Aorta (tissue), 5 donors: ENCODE measurements at places on chromosomes 4 and X. TPM values are rescaled to one million over a fixed set of nuclear protein-coding genes. Genes with fewer than 3 reads are reported as not detected.
A peak's percentile ranks its signal among the peaks of the same experiment; 100 is the strongest.

GRCh38 chr4:100826067-100826466, 308.2 kb upstream of the EMCN start:
- H3K27me3 ChIP-seq = no peaks in the 10 kb centered on the region
- H3K27ac ChIP-seq = no peak overlapping the region
- no peak overlapping the region for H3K4me3 ChIP-seq
- DNase-seq = no peak
- H3K4me1 ChIP-seq = no peaks in the 10 kb centered on the region
- no peaks in the 10 kb centered on the region for H3K36me3 ChIP-seq

SPATA4 gene
- total RNA-seq = not detected

NAP1L2 gene
- total RNA-seq = 7.2 TPM

- H3K4me3 ChIP-seq = no peak overlapping the region
- DNase-seq = no peak
- peak overlapping the region; percentile 86 for H3K27ac ChIP-seq
- no peaks in the 10 kb centered on the region for H3K4me1 ChIP-seq
Observed at GRCh38 chrX:103539695-103540094, 20.4 kb upstream of the RAB40A start.

DNA sequence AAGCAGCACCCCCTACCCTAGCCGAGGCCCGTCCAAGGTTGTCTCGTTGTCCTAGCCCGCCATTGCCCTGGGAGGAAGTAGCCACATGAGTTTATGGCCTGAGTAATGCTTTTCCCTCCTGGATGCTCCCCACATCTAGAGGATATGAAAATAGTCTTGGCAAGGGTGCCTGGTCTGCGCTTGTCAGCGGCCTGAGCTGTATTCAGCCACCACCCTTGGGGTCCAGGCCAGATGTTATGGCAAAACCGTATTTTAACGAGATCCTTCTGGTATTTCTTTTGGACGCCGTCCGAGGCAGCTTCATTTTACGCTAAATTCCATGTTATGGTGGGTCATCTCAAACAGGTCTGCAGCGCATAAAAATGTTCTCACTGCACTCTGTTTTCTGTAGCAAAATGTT, 89.3 kb downstream of the GPR143 start:
- H3K4me3 ChIP-seq = no peak overlapping the region
- H3K27ac ChIP-seq = no peak overlapping the region
- no peaks in the 10 kb centered on the region for H3K36me3 ChIP-seq

UCHL1 gene
- total RNA-seq = 37.5 TPM

DNA sequence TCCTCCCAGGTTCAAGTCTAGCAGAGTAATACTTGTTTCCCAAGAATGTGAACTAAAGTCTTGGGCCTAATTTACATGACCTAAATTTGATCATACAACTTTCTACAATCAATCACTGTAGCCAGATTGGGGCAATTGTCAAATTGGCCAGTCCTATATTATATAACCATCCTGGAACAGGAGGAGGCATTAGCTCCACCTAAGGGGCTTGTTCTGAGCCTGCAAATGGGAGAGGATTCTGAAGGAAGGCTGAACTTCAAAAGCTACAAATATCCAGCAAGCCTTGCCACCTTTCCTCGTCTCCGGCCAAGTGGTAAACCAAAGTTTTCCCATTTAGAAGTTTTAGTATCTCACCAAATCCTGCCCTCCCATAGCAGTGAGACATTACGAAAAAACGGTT, 1289.6 kb upstream of the TENM3 start:
- H3K27me3 ChIP-seq = no peaks in the 10 kb centered on the region
- DNase-seq = no peak
- no peak overlapping the region for H3K4me3 ChIP-seq
- H3K27ac ChIP-seq = no peak overlapping the region

GRCh38 chr4:98567611-98568010, 90.8 kb downstream of the TSPAN5 start:
- H3K27me3 ChIP-seq = no peaks in the 10 kb centered on the region
- H3K27ac ChIP-seq = no peak overlapping the region
- no peaks in the 10 kb centered on the region for H3K36me3 ChIP-seq
- no peak overlapping the region for H3K4me3 ChIP-seq
- DNase-seq = no peak

GRCh38 chr4:173752610-173753230, 222.7 kb upstream of the HAND2 start:
- H3K27ac ChIP-seq = no peak overlapping the region
- no peaks in the 10 kb centered on the region for H3K36me3 ChIP-seq
- DNase-seq = peak; percentile 38
- H3K4me3 ChIP-seq = no peak overlapping the region

ETDB gene
- total RNA-seq = not detected

DNA sequence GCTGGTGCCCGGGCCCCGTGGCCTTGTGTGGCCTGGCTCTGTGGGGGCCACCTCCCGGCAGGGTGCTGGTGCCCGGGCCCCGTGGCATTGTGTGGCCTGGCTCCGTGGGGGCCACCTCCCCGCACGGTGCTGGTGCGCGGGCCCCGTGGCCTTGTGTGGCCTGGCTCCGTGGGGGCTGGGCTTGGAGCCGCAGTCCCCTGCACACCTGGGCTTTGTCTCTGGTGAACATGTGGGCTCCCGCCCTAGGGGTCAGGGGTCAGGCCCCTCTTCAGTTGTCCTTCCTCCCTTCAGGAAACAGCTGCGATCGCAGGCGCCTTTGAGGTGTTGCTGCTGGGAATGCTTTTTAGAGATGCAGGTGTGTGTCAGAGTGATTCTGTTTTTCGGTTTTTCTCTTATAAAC, 17.2 kb downstream of the UVSSA start:
- H3K36me3 ChIP-seq = no peaks in the 10 kb centered on the region
- no peak overlapping the region for H3K4me3 ChIP-seq
- no peaks in the 10 kb centered on the region for H3K27me3 ChIP-seq
- no peaks in the 10 kb centered on the region for H3K4me1 ChIP-seq
- DNase-seq = peak; percentile 55

- no peak overlapping the region for H3K27ac ChIP-seq
- H3K4me3 ChIP-seq = no peak overlapping the region
- no peak for DNase-seq
- no peaks in the 10 kb centered on the region for H3K27me3 ChIP-seq
- peaks cover 3% of the 10 kb centered on the region for H3K4me1 ChIP-seq
- H3K36me3 ChIP-seq = no peaks in the 10 kb centered on the region
Observed at GRCh38 chr4:144579411-144580030, 66.4 kb upstream of the HHIP start.

DNA sequence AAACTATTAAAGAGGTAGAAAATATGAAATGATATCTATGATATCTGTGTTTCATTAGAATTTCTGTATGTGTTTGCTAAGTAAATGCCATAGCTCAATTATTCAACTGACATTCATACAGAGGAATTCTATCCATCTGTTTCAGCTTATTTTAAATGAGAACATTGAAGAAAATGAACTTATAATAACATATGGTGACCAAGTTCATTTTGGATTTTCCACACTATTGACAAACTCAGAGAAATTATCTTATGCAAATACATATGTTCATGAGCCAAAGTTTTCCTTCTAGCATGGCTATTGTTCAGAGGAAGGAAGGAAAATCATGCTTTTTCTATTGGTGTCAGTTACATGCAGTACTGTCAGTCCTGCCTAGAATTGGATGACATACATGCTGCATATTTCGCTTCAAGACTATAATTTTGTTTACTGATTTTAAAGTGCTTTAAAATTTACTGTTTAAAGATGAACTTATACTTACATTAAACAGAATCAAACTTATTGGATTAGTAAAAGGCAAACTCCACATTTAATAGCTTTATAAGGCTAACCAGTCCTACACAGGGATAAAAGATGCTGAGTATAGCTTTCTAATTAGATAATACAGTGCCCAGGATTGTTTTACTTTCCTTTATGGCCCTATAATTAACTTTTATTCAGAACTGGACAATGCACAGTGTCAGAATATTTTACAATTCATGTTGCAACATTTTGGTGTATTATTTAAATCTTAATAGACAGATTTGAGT, 646.2 kb downstream of the TRAM1L1 start:
- no peak overlapping the region for H3K4me3 ChIP-seq
- H3K36me3 ChIP-seq = no peaks in the 10 kb centered on the region
- no peaks in the 10 kb centered on the region for H3K27me3 ChIP-seq
- H3K27ac ChIP-seq = no peak overlapping the region

STPG2 gene
- total RNA-seq = 0.65 TPM

RAI2 gene
- 32.2 TPM for total RNA-seq

DNA sequence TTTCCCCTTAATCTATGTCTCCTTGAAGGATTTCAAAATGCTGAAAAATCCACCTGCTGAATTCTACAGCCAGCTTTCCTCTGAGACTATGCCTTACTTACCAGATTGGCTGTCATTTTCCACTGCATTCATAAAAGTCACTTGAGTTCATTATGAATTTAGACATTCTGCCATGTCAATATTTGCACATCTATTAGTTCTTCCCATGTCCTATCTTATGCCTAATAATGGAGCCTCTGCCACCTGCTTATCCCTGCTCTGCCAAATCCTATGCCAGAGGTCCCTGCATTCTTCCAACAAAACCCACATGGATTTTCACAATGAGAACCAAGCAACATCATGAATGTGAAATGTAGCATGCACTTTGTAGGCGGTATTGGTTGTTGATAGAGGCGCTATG, 42.6 kb downstream of the GASK1B start:
- peaks cover 8% of the 10 kb centered on the region for H3K36me3 ChIP-seq
- no peak overlapping the region for H3K27ac ChIP-seq

AKAP14 gene
- not detected for total RNA-seq

NDNF gene
- total RNA-seq = 3.5 TPM

DNA sequence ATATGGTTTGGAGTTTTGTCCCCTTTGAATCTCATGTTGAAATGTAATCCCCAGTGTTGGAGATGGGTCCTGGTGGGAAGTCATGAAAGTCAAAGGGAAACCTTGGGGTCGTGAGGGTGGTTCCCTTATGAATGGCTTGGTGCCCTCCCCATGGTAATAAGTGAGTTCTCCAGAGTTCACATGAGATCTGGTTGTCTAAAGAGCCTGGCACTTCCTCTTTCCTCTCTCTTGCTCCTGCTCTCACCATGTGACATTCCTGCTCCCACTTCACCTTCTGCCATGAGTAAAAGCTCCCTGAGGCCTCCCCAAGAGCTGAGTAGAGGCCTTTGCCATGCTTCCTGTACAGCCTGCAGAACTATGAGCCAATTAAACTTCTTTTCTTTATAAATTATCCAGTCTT, 5.5 kb upstream of the IL15 start:
- no peak for DNase-seq
- H3K36me3 ChIP-seq = no peaks in the 10 kb centered on the region
- H3K27ac ChIP-seq = no peak overlapping the region
- no peaks in the 10 kb centered on the region for H3K4me1 ChIP-seq
- no peaks in the 10 kb centered on the region for H3K27me3 ChIP-seq

ZMAT1 gene
- total RNA-seq = 14.8 TPM

GRCh38 chr4:174859904-174860303, 30.9 kb upstream of the GLRA3 start:
- DNase-seq = no peak
- no peak overlapping the region for H3K4me3 ChIP-seq
- no peaks in the 10 kb centered on the region for H3K27me3 ChIP-seq
- no peak overlapping the region for H3K27ac ChIP-seq

TXK gene
- total RNA-seq = 2.3 TPM

- H3K27ac ChIP-seq = no peak overlapping the region
- H3K27me3 ChIP-seq = no peaks in the 10 kb centered on the region
- no peaks in the 10 kb centered on the region for H3K36me3 ChIP-seq
- H3K4me3 ChIP-seq = no peak overlapping the region
Observed at GRCh38 chrX:126733874-126734273, 85.7 kb upstream of the PRR32 start.
